ENCODE measurements at places on chromosomes 7 and 10.
A peak's percentile ranks its signal among the peaks of the same experiment; 100 is the strongest.

- no peak for DNase-seq
Observed at GRCh38 chr10:96236090-96236478, 35.3 kb downstream of the BLNK start.

DNA sequence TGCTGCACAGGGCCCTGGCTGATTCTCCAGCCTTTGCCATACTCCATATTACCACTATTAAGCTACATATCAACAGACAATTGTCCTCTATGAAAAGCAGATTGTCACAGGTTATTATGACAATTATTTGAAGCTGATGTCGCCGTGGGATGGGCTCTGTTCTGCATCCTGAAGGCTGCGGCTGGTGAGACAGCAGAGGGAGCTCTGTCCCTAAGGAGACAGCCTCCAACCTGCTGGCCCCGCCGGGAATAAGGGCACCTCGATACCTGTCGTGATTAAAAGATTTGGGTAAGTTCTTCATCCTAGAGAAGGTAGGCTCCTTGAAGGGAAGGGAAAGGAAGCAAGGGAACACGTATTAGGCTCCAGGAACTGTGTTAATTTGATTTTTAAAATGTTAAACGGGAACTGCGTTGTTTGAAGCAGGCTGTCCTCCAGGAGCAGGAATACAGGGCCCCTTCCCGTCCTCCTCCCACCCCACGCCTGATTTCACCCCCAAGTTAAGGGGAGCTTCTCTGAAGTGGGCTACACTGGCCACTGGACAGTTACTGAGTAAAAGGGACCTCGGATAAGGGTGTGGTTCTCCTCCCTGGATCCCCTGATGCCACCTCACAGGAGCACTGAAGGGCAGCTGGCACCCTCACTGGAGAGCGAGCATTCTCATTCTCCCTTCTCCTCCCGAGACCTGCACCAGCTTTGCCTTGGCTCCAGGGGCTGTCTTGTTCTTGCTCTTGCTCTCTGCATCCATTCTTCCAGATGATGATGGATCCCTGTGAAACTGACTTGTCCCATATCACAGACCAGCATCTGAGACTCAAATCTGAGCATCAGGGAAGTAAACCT lies 11.8 kb upstream of the TIAL1 start:
- DNase-seq, result peak; percentile 70

GRCh38 chr7:27260211-27260610 lies 17.6 kb downstream of the EVX1 start:
- DNase-seq, result no peak

- DNase-seq, result no peak
Observed at GRCh38 chr7:109873296-109873695, 1217.6 kb upstream of the LRRN3 start.

Measured in D341Med (cell line).